ENCODE measurements at places on chromosomes 2 and 18. TPM values are rescaled to one million over a fixed set of nuclear protein-coding genes. Genes with fewer than 3 reads are reported as not detected.

The C2orf80 gene
- not detected for total RNA-seq

DNA sequence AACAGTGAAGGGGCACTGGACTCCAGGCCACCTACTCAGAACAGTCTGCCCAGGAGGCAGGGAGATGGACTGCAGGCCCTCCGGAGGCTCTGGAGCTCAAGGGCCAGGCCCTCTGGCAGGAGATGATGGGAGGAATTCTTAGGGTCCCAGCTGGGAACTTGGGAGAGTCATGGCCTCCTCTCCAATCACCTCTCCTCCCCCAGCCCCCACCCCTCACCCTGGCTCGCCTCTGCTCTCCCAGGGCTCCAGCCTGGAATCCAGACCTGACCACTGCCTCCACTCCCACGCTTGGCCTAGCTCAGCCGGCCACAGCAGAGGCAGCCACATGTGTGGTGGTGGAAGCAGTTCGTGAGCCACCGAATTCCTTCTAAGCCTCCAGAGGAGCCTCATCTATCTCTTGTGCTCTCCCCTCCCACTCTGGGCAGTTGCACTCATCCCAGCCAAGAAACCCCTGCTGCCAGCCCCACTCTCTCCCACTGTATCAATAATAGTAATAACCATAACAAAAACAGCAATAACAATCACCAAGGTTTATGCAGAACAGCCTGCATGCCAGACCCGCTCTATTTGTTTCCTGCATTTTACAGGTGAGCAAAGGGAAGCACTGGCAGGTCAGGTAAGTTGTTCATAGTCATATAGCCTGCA is 67.4 kb downstream of the TNS1 start:
- DNase-seq: peak; percentile 40

- no peak for DNase-seq
These were observed 8.8 kb downstream of the GPR55 start for GRCh38 chr2:230916218-230916617.

GRCh38 chr2:120383631-120384340 is 37.9 kb downstream of the INHBB start:
- DNase-seq: no peak

The KLHL14 gene
- total RNA-seq: 1.9 TPM

DNA sequence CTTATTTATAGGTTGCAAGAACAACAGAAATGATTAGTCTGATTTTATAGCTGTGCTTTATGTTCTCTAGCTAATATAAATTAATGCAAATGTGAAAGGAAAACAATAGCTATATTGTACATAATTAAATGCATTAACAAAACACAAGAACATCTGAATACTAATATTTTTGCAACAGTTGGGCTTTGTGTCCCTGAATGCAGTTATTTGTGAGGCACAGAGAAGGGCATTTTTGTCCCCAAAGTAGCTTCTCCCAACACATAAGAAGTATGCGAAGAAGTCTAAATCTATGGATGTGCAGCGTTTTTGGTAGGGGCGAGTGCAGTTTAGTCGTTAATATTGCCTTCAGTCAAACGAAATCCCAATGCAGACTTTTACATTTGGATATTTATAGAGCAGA is 110.0 kb downstream of the MBP start:
- DNase-seq: no peak

The EFHD1 gene
- total RNA-seq: 3.4 TPM

The TOGARAM2 gene
- 0.47 TPM for total RNA-seq

The METTL21A gene
- total RNA-seq: 92.8 TPM

GRCh38 chr2:70214953-70215549 is 24.2 kb upstream of the C2orf42 start:
- DNase-seq: no peak

DNA sequence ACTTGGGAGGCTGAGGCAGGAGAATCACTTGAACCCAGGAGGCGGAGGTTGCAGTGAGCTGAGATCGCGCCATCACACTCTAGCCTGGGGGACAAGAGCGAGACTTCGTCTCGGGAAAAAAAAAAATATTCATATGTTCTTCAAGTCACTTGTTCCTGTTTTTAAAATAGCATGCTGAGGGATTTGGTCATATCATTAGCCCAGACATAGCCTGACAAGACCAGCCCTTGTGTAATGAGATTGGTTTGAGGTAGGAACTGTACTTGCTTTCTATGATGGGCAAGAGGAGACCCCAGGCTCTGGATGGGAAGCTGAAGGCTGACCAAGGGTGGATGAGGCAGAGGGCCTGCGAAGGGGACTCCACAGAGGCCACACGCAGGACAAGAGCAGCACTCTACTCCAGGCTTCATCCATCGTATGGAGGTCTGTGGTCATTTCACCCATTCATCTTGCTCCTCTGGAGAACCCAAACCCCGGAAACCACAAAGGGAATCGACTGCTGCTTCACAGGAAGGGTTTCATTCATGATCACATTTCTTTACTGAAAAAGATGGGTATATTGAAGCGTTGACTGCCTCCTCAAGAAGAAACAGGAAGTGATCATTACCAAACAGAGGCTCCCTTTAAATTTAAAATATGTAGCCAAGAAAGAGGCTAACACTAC is 87.1 kb upstream of the ZNF397 start:
- no peak for DNase-seq

DNA sequence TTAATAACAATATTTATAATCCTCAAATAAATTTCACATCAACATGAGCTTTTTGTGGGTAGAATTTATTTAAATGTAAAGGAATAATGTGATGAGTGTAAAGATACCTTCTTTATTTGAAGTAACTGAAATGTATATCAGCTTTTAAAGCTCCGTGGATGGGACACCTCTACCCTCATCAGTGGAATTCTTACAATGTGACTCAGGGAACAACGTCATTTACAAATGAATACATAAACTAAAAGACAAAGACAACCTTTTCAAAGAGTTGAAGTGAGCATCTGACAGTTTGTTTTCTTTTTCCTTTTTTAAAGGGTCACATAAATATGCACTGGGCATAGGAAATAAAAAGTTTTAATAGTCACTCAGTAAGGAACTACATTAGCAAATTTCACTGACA is 1127.0 kb upstream of the CRIM1 start:
- peak; percentile 75 for DNase-seq

DNA sequence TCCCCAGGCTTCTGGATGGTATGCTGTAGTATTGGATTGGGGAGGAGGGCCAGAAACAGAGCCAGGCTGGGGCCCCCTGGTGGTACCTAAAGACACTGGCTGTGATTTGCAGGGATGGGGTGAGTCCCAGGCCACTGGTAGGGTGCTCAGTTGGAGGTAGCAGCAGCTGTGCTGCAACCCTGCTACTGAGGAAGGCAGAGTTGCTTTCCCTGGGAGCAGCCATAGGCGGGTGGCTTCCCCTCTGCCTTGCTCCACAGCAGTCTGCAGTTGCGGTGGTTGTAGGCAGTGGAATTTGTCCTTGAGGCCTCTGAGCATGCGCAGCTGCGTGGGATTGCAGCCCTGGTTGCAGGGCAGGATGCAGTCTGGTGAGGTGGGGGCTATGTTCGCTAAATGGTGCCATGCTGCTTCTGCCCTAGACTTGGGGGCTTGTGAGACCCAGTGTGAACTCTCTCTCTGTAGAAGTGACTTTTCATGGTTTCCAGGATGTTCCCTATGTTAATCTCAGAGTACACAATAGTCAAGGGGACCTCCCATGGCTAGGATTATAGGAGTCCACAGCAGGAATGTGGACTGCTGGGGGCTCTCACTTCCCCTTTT is 443.5 kb downstream of the XIRP2 start:
- peak; percentile 89 for DNase-seq

DNA sequence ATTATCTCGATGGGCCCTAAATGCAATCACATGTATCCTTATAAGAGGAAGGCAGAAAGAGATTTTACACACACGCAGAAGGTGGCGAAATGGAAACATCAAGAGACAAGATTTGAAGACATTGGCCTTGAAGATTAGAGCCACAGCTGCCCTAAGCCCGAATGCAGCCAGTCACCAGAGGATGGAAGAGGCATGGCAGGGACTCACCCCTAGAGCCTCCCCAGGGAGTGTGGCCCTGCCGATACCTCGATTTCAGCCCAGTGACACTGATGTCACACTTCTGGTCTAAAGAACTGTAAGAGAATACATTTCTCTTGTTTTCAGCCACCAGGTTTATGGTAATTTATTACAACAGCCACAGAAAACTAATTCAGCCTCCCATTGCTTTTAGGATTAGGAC is 17.4 kb downstream of the TTC39C start:
- no peak for DNase-seq

- DNase-seq: no peak
These were observed 255.2 kb upstream of the NRP2 start for GRCh38 chr2:205427112-205427511.

DNA sequence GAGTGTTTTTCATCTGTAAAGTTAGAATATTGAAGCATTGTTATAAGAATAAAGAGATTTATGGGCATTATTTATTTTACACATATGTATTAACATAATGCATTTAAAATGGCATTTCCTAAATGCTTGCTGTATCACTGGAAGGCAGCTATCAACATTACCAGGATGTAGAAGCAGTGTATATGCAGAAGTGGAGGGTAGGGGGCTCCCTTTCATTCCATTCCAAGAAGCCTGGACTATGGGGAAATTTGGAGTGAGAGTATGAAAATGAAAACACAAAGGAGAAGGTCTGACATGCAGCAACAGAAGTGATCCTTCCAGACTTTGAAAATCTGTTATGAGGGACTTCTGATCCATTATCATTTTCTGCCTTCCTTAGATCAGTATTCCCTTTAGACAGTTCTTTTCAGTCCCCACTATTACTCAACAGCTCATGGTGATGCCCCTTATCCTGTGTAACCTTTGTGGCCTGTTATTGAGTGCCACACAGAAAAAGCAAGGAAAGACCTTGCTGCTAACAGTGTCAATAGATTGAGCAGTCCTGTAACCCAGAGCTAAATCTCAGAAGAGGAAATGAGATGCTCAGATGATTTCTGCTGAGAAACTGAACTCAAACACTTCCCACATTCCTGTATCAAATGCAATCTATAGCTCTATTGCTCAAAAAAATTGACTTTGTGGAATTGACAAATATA is 216.6 kb downstream of the HNMT start:
- DNase-seq: peak; percentile 17

DNA sequence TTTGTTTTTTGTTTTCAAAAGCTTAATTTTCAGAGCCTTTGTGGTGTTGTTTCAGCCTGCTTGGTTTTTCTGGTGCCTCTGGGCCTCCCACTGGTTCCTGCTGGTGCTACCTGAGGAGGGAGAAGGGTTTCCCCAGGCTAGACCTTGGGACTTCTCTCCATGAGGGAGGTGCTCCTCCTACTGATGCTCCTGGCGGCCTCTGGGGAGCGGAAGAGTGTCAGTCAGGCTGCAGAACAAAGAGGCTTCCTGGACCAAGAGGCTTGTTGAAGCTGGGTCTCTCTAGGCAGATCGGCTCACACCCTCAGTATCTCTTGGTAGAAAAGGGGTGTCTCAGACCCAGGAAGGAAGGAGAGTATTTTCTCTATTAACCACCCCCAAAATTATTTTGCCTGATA is 32.2 kb downstream of the RFX8 start:
- peak; percentile 69 for DNase-seq

GRCh38 chr18:8814206-8814605 is 108.8 kb downstream of the MTCL1 start:
- DNase-seq: no peak

DNA sequence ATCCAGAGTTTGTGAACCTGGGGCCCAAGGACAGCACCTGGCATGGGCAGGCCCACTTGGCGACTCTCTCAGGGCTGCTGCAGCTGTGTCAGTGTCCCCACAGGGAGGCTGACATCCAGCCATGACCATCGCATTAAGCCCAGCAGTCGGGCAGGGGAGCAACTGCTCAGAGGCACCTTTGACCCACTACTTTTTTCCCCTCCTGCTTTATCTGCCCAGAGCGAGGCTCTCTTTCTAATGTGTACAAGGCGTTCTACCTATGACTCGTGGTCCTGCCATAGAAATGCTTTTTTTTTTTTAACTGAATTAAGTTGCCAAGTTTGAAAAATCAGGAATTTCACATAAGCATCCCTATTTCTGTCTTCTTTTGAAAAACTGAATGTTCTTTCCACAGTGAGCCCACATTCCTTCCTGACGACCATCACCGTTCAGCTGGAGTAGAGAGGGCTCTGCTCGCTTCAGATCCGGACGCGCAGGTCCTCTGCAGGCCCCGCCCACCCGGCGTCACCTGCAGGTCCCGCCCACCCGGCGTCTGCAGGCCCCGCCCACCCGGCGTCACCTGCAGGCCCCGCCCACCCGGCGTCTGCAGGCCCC is 403 bp upstream of the CLUL1 start:
- DNase-seq: peak; percentile 85

DNA sequence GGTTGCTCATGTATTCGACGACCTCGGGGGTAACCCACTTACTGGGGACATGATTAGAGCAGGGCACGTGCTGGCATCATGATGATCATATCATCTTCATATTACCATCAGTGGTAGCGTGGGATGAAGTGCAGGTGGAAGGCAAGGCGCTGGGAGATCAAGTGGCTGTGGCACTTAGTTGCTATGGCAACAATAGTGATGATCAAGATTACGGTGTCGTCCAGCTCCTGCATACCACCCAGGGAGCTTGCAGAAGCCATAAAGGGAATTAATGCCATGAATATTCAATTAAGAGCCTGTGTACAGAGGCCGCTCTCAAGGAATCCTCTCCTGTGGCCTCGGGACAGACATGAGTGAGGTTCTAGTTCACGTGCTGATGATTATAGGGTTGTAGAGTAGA is 237.2 kb upstream of the COPS8 start:
- peak; percentile 31 for DNase-seq

DNA sequence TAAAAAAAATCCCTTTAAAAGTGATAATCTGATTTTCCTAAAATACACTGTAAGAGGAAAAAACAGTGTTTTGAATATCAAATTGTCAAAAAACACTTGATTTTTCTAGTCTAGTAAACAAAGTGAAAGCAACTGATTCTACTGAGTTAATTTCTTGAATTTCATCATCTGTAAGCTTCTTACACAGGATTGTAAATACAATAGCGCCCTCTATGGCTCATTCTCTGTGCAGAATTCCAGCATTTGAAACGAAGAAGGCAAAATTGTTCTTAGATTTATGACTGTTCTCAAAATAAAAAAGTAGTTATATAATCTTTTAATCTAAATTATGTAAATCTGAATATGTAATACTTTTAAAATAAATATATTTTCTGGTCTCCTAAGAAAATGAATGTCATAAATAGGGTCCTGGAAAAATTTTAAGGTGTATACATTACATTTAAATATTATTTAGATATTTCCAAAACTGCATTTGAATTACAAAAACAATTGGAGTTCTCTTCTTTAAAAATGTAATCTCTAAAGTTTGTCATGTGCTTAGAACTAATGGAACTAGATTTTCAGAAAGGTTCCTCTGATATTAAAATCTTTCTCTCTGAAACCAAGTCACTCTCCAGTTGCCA is 176.9 kb upstream of the MC4R start:
- peak; percentile 89 for DNase-seq

The ELMOD3 gene
- 7.1 TPM for total RNA-seq

Measured in GM23338 (cell line).